ENCODE measurements at places on chromosomes 11 and 22.

- no peak for DNase-seq
These were observed 1484.5 kb upstream of the TENM4 start for GRCh38 chr11:80925321-80925720.

- DNase-seq: no peak
These were observed 921 bp downstream of the CCDC116 start for GRCh38 chr22:21633481-21633880.

DNA sequence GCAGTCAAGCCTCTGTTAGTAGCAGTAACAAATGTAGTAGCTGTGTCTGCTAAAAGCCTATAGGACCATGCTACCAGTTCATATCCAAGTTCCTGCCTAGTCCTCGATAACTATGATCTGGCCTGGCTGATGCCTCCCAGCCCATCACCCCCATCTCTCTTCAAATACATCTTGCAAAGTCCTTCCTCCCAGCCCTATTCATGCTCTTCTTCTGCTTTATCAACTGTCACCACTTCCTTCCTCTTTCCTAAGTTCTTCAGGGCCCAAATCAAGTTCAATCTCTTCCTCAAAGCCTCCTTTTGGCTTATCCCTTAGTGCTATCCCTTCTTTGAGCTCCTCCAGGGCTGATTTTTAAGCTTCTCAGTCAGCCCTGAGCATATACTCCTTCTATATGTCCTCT, 150.9 kb upstream of the THY1 start:
- no peak for DNase-seq

GRCh38 chr11:11998091-11998781, 10.2 kb downstream of the DKK3 start:
- DNase-seq: no peak

- DNase-seq: no peak
These were observed 8.6 kb upstream of the ARHGAP8 start for GRCh38 chr22:44743804-44744211.

GRCh38 chr22:25368271-25368670, 148.8 kb downstream of the CRYBB2 start:
- no peak for DNase-seq

GRCh38 chr11:18802381-18803257, 11.0 kb upstream of the PTPN5 start:
- DNase-seq: no peak

DNA sequence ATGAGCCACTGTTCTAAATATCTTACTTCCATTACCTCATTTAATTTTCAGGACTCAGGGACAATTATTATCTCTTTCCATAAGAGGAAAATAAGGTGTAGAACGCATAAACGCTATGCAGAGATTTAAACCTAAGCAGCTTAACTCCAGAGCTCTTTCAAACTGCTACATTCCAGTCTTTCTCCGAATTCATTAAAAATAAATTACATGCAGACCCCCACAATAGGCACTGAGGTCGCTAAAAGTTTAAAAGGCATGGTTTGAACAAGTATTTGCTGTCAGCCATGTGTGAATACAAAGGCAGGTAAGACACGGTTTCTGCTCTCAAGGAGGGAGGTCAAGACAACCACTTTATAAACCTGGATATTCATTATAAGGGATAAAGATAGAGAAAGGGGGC, 983 bp downstream of the NARS2 start:
- DNase-seq: no peak

DNA sequence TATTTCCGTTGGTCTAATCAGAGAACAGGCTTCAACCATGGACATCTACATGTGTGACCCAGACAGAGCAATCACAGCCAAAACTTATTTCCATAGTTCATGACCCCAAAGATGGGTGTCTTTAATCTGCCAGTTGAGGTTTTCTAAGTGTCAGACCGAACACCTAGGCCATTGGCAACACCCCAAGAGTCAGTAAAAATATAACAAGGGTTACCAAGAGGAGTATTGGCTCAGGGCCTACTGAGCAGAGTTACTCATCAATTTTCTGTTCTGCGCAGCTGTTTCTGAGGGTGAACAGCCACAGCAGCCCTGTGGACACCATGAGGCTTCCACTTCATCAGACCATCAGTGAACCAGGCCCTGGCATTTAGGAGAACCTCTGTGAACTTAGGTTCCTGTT, 18.8 kb downstream of the GUCD1 start:
- no peak for DNase-seq

- no peak for DNase-seq
These were observed 70.6 kb downstream of the ZBTB16 start for GRCh38 chr11:114130115-114130576.

DNA sequence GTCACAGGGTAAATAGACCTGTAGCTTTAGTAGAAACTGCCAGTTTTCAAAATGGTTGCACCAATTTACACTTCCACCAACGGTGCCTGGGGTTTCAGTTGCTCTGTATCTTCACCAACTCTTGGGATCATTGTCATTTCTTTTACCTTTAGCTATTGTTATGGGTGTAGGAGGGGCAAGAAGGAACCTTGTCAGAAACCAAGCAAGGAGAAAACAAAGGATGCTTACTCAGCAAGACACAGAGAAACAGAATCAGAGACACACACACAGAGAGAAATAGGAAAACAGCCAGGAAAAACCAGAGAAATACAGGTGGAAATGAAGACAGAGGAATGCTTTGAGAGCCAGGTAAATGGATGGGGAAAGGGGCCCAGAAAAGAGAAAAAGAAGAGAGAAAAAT, 367.6 kb downstream of the MIAT start:
- no peak for DNase-seq

GRCh38 chr11:10526974-10527918, 13.7 kb downstream of the RNF141 start:
- no peak for DNase-seq

GRCh38 chr11:86244063-86244521, 461 bp upstream of the EED start:
- peak; percentile 66 for DNase-seq

DNA sequence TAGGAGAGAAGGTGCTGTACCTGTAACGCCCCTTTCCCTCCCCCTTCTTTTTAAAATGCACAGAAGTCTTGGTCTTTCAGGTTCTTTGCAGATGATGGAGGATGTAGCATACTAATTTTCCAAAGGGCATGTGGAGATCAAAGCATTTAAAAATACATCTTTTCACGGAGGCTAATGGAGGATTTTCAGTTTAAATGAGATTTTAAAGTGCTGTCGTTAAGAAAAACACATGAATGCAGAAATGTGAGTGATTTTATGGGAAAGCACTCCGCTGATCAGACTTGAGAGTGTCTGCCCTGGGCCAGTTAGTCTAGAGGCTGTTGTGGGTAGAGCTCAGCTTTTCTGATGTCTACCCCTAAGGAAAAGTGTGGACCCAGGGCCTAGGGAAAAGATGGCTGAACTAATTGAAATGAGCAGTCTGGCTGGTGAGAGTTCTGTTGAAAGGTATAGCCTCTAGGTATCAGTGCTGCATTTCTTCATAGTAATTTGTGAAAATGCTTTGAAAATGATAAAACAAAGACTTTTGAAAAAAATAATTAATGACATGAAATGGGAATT, 2.5 kb downstream of the AMOTL1 start:
- no peak for DNase-seq

DNA sequence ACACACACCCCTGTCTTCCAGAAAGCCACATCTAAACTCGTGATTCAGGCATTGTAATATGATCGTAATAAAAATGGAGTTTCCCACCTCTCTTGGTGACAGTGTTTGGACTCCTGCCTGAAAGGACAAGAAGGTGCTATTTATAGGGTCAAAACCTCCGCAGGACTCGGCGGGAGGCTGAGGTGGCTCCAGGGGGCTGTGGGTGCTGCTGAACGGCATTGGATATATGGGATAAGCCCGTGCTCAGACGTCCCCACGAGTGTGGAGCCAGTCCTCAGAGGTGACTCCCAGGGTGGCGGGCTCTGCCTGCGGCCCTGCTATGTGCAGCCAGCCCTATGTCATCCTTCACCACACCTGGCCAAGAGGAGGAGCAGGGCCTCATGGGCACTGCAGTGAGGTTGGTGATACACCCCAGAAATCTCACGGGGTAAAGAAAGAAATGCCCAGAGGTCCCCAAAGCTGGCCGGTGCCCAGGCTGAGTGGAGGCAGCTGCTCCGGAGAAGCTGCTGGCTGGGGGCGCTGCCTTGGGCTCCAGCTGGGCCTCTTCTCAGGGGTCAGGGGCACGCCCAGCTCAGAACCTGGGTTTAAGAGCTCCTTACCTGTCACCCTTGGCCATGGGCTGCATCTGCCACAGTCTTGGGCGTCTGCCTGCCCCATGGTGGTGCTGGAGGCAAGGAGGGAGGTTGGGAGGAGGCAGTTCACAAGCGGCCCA, 5.1 kb upstream of the OSBPL5 start:
- DNase-seq: no peak

Measured in cerebellar nuclear complex (tissue), 1 donor.